Right cardiac atrium (tissue), 5 donors: ENCODE measurements at places on chromosomes 12 and 14.

GRCh38 chr12:13197526-13198143, 1.1 kb downstream of the EMP1 start:
- peak; percentile 84 for DNase-seq

- DNase-seq: no peak
These were observed 137.6 kb upstream of the TMTC1 start for GRCh38 chr12:29921307-29921706.

DNA sequence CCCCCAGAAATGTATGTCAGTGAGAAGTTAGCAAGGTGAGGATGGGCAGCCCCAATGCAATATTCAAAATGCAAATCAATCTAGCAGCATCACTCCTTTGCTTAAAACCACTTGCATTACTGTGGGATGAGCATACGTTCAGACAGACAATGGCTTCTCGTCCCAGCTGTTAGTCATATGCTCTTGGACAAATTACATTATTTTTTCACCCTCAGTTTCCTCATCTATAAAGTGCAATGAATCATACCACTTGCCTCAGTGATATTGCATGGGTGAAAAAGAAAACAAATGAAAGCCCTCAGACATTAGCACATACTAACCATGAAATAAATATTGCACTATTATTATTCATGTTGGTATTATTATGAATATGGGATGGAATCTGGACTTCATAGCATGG, 132.3 kb downstream of the C12orf75 start:
- DNase-seq: no peak

- no peak for DNase-seq
These were observed 58.1 kb upstream of the TUNAR start for GRCh38 chr14:95818581-95818980.

DNA sequence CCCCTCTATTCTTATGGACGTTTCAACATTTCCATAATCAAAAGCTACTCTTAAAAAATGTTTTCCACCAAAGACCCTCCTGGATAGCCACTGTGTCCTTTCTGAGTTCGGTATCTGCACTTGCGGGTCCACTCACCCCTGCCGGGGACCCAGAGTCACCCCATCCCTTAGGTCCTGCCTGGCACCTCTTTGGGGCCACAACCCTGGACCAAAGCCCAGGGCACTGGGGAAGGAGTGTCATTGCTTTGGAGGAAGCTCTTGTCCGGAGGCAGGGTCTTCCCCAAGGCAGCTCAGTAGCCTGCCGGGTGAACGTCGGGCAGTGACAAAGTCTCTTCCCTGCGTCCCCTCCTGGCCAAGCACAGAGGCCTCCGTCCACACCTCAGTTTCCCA, 129.6 kb downstream of the RFLNA start:
- DNase-seq: peak; percentile 58

DNA sequence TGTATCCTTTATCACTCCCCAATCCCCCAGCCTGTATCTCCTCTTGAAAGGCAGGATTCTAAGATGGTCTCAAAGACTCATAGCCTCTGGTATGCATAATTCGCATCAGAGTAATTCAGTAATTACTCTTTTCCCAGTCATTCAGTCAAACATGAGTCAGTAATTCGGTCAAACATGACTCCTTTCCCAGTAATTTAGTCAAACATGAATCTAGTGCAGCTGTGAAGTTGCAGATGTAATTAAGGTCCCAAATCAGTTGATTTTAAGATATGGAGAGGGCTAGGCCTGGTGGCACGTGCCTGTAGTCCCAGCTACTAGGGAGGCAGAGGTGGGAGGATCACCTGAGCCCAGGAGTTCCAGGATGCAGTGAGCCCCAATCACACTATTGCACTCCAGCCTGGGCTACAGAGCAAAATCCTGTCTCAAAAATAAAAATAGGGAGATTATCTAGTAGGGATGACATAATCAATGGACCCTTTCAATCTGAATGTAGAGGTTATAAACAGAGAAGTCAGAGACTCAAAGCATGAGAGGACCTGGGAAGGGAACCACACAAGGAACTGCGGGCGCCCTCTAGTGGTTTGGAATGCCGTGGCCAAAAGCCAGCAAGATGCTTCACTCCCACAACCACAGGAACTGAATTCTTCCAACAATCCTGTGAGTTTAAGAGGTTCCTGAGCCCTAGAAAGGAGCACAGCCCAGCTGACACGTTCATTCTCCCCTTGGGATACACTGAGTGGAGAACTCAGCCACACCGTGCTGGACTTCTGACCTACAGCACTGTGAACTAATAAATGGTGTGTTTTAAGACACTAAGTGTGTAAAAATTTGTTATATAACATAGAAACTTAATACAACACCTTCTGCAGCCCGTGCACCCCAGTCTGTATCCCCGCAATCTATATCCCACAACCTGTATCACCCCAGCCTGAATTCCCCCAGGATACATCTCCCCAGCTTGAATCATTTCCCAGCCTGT, 14.3 kb upstream of the ARMH4 start:
- peak; percentile 85 for DNase-seq

- DNase-seq: peak; percentile 68
These were observed 82.5 kb downstream of the SH2B3 start for GRCh38 chr12:111488271-111488670.

DNA sequence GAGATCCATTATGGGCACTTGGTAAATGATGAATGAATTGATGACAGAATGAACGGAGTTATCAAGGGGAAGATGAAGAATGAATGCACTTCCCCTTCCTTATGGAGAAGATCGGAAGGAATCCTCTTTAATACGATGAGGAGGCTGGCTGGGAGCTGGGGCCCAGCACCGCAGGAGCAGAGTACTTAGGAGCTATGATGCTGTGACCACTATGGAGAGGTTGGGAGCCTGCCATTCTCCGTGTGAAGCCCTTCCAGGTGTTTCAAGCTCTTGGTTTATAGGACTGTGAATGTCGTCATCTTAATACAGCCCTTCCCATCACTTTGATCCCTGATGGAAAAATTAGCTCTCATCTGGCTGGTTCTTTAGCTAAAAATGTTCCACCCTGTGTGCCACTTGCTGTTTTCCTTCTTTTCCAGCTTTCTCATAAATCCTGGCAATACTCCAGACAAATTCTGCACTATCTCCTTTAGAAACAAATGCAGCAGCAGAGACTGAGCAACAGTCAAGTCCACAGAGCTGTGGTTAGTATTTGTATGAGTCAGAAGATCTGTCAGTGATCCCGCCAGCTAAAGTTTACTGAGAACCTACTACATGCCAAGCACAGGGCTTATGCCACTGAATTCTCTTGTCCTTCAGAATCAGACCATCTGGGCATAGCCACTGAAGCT, 263.1 kb upstream of the CRY1 start:
- DNase-seq: no peak

DNA sequence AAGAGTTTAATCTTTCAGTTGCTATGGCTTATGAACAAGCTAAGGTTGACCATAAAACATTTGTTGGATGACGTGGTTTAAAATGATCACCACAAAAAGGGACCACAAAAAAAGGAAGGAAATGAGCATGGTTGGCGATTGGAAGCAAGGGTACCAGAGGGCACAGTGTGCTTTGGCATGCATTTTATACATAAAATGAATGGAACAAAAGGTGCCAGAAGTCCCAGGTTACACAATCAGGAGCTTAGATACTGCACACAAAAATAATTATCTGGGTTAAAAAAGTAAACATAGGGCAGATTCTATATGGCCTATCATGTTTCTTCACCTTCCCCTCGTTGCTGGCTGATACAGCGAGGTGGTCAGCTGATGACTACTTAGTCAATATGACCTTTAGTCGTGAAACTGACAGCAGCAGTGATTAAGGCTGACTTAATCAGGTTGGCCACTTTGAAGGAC, 50.7 kb downstream of the ZC3H14 start:
- DNase-seq: no peak

GRCh38 chr12:103667125-103667524, 80.1 kb downstream of the STAB2 start:
- no peak for DNase-seq

GRCh38 chr12:66808606-66809005, 129.7 kb upstream of the GRIP1 start:
- no peak for DNase-seq

DNA sequence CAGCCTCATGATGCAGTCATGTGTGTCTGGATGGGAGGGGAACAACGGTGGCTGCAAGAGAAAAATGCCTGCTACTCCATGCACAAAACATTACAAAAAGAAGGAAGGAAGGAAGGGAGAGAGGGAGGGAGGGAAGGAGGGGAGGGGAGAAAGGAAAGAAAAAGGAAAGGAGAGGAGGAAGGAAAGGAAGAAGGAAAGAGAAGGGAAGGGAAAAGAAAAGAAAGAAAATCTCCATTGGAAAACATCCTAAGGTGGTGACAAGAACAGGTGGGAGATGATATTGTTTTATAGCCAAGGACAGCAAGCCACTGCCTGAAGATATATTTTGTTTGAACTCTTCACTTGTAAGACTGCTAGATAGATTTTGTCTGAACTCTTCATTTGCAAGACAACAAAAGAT, 171.8 kb upstream of the EGLN3 start:
- no peak for DNase-seq
